Activated T-cell treated with anti-CD3 and anti-CD28 coated beads, Interleukin-2, amount 50 U/mL, for 24 hours (primary cell): ENCODE measurements at places on chromosomes 12 and 14.

- DNase-seq: no peak
Observed at GRCh38 chr12:120376009-120376408, 7.0 kb upstream of the MSI1 start.

GRCh38 chr12:94710933-94711332, 60.6 kb upstream of the TMCC3 start:
- DNase-seq: peak; percentile 34

GRCh38 chr14:76768671-76769500, 7.6 kb downstream of the VASH1 start:
- no peak for DNase-seq

DNA sequence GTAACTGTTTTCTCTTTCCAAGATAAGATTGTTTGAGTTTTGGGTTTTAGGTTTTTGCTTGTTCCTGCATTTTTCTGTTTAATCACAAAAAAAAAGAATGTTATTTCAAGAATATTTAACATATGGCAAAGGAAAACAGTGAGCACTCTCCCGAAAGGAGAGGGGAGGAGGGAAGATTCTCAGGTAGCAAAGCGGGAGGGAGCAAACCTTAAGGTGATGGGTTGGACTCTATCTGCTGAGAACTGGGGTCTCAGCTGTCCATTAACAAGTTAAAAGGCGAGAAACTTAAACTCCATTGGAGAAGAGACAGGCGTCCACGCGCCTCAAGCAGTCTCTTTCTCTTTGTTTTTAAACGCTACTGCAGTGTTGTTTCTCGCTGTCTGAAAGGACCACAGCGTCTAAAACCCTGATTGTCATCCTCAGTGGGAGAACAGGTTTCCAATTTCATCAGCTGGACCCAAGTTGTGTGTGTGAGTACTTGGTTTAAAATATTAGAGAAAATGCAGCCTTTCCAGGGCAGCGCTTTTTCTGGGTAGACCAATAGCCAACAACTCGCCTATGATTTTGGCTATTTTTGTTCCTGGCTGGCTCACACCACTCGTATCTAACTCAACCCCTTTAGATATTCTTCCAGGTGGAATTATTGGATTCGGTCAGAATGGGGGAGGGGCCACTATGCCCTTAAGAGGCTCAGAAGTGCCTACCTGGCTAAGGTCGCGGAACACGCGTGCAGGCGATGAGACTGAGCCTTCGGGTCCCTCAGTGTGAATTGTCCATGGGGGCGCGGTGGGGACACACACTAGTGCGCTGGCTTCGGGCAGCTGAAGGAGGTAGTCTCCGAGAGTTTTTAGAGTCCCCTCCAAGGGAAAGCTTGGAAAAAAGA, 8.2 kb downstream of the SIX1 start:
- no peak for DNase-seq

GRCh38 chr14:96195441-96196081, 9.1 kb upstream of the BDKRB2 start:
- DNase-seq: no peak

DNA sequence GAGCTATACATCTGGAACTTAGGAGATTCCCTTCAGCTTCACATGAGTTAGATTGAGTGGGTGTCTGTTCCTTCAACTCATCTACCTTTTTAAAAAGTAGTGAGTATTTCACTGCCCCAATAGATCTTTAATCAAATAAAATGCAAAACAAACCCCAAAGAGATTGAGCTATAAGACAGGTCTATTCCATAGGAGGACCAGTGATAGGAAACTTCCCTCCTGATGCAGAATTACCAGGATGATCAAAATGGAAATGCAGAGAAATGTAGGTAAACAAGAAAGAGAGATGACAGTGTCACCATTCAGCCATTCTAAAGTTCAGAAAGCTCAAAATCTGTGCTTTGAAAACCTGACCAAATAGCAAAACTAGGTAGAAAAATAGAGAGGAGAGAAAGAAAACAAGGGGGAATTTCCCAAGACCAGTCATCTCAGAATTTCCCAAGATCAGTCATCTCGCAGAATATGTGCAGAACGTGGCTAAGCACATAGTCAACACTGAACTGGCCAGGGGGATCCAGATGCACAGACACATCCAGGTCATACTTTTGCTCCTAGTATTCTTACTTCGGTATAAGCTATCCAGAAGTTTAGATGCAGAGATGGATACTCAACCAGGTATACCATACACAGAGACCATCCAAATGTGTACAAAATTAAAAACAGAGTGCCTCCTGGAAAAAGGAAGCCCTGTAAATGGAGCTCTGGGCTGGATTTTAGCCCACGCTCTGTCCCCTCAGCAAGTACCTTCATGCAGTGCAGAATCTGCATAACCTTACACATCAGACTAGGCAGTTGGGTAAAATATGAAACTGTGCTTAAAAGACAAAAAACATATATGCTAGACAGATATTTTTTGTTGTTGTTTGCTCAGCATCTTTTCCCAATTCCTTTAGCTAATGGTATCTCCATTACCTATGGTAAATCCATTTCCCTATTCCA, 27.4 kb downstream of the SLC41A2 start:
- peak; percentile 33 for DNase-seq

DNA sequence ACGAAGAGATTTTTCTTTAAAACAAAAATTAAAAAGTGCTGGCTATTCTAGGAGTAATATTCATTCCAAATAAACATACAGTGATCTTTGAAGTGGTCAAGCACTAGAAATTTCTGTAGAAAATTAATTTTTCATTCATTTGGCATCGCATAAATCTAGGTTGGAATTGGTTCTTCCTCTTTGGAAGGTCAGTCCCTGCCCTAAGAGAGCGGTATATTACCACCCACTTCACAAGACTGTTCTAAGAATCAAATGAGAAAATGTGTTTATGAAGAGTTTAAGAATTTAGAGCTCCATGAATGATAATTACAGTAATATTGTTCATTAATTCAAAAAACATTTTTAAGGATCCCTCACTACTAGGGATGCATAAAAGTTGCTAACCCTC, 444 bp upstream of the GEMIN2 start:
- DNase-seq: no peak

DNA sequence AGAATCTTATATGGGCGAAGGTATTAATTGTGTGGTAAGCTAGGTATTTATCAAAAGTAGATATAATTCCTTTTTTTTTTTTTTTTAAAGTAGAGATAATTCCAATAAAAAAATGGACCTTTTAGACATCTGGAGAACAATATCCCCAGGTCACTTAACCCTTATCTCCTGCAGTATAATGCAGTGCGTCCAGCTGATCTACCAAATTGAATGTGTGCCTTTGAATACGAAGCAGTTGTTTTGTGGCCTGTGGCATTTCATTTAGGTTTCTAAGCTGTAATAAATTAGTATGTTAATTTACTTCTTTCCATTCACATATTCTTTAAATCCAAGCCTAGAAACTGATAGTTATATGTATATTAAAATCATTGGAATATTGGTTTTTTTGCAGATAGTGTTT, 3.1 kb downstream of the FUT8 start:
- no peak for DNase-seq

GRCh38 chr14:79767251-79767650, 444.1 kb downstream of the DIO2 start:
- DNase-seq: no peak
